Kidney (tissue), 22 donors: ENCODE measurements at places on chromosomes 2 and 18. TPM values are rescaled to one million over a fixed set of nuclear protein-coding genes. Genes with fewer than 3 reads are reported as not detected.

- H3K27me3 ChIP-seq = no peaks in the 10 kb centered on the region
- H3K4me3 ChIP-seq = no peak overlapping the region
- no peaks in the 10 kb centered on the region for H3K4me1 ChIP-seq
- DNase-seq = peak; percentile 93
Measured at GRCh38 chr18:46152808-46153617, 48.8 kb downstream of the HAUS1 start.

GRCh38 chr2:215619022-215619958 is 183.4 kb upstream of the FN1 start:
- no peaks in the 10 kb centered on the region for H3K27me3 ChIP-seq
- H3K27ac ChIP-seq = no peak overlapping the region
- H3K4me1 ChIP-seq = no peaks in the 10 kb centered on the region
- no peak overlapping the region for H3K4me3 ChIP-seq

The IL36RN gene
- not detected for total RNA-seq

The MEP1B gene
- total RNA-seq = not detected

DNA sequence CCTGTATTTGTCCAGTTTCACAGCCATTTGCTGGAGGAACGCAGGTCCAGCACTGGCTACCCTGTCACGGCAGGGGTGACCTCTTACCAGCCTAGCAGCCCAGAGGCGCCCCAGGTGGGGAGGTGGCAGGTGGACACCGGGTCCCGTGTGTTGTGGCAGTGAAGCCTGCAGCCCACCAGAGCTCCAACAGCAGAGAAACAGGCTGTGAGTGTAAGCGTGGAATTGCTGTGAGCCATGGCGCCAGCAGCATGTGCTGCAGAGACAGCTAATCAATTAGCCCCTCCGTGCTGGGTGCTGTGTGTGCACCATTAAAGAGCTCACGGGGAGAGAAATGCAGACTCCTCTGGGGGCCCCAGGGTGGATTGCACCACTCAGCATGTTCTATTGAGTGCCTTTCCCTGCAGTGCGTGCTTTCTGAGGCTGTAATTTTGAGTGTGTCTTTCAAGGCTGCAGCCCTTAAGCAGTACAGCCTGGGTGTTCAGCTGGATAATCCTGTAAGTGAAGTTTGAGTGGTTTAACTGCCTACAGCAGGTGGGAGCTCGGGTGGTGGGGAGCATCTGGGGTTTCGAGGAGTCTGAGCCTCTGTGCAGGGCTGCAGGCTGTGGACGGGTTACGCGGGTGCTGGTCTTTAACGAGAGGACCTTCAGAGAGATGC is 15.9 kb downstream of the RTP5 start:
- H3K4me1 ChIP-seq = peaks cover 13% of the 10 kb centered on the region
- DNase-seq = peak; percentile 62
- no peak overlapping the region for H3K27ac ChIP-seq
- no peaks in the 10 kb centered on the region for H3K36me3 ChIP-seq
- no peaks in the 10 kb centered on the region for H3K27me3 ChIP-seq
- no peak overlapping the region for H3K4me3 ChIP-seq

The LONRF2 gene
- total RNA-seq = 6.3 TPM

The WDR54 gene
- total RNA-seq = 23.3 TPM

The PCARE gene
- total RNA-seq = not detected

GRCh38 chr2:139165601-139166000 is 385.4 kb upstream of the NXPH2 start:
- no peak for DNase-seq
- no peak overlapping the region for H3K27ac ChIP-seq
- H3K4me3 ChIP-seq = no peak overlapping the region
- H3K36me3 ChIP-seq = no peaks in the 10 kb centered on the region
- H3K4me1 ChIP-seq = no peaks in the 10 kb centered on the region
- H3K27me3 ChIP-seq = no peaks in the 10 kb centered on the region

- DNase-seq = no peak
- H3K4me3 ChIP-seq = no peak overlapping the region
- H3K27ac ChIP-seq = no peak overlapping the region
- no peaks in the 10 kb centered on the region for H3K36me3 ChIP-seq
Measured at GRCh38 chr2:107728586-107728985, 98.1 kb upstream of the RGPD4 start.

DNA sequence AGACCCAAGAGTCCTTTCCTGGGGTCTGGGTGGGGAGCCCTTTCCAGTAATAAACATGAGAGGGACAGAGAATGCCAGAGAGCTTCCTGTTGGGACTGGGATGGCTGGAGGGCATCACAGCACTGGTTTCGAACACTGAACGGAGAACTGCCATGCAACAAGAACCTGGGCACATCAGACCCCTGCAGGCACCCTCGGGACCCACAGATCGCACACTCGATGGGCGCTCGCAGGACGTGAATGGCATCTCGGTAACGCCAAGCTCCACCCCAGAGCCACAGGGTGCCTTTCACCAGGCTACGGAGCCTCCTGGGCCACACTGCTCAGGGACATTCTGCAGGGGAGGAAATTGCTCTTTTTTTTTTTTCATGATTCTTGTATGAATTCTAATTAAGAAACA is 25.1 kb downstream of the SLC66A2 start:
- H3K4me1 ChIP-seq = peaks cover 9% of the 10 kb centered on the region
- H3K27me3 ChIP-seq = no peaks in the 10 kb centered on the region
- no peak overlapping the region for H3K4me3 ChIP-seq
- H3K36me3 ChIP-seq = peaks cover 8% of the 10 kb centered on the region
- no peak for DNase-seq

DNA sequence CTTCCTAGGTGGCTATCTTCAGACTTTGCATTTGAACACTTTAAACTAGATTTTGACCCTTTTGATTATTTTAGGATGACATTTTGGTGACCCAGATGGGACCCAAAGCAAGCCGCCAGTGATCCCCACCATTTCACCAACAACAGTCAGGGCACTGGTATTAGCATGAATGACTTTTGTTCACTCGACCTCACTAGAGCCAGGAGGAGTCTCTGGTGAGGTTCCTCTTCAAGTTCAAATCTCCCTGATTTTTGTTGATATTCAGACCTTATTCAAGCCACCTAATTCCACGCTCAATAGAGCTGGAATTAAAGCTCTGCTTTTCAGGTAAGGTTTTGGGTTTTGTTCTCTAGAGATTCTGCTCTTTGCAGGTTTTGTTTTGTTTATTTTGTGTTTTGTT is 202.3 kb downstream of the MREG start:
- no peaks in the 10 kb centered on the region for H3K4me1 ChIP-seq
- no peak overlapping the region for H3K27ac ChIP-seq
- no peak for DNase-seq
- no peaks in the 10 kb centered on the region for H3K36me3 ChIP-seq

The GPR75 gene
- 2.4 TPM for total RNA-seq

The KLHL29 gene
- 10.5 TPM for total RNA-seq

DNA sequence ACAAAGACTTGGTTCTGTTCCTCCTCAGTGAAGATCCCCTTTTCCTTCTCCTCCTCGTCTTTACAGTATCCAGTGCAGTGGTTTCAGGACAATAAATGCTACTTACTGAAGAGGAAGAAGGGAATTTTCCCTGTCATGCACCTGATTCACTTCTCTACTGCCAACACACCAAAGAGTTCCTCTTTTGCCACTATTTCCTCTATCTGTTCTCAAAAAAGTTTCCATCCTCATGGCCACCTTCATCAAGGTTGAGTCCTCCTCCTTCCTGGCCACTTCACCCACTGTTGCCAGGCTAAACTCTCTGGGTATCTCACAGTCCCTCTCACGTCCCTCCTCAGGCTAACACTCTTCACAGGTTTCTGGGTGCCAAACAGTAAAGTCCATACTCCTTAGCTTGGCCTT is 41.7 kb downstream of the PLEKHM3 start:
- no peaks in the 10 kb centered on the region for H3K4me1 ChIP-seq
- DNase-seq = no peak
- no peak overlapping the region for H3K27ac ChIP-seq
- H3K36me3 ChIP-seq = no peaks in the 10 kb centered on the region
- H3K27me3 ChIP-seq = no peaks in the 10 kb centered on the region

GRCh38 chr2:134288814-134289213 is 34.9 kb downstream of the MGAT5 start:
- H3K27ac ChIP-seq = no peak overlapping the region
- no peak for DNase-seq
- H3K27me3 ChIP-seq = no peaks in the 10 kb centered on the region
- no peaks in the 10 kb centered on the region for H3K36me3 ChIP-seq
- H3K4me3 ChIP-seq = no peak overlapping the region
- H3K4me1 ChIP-seq = no peaks in the 10 kb centered on the region

DNA sequence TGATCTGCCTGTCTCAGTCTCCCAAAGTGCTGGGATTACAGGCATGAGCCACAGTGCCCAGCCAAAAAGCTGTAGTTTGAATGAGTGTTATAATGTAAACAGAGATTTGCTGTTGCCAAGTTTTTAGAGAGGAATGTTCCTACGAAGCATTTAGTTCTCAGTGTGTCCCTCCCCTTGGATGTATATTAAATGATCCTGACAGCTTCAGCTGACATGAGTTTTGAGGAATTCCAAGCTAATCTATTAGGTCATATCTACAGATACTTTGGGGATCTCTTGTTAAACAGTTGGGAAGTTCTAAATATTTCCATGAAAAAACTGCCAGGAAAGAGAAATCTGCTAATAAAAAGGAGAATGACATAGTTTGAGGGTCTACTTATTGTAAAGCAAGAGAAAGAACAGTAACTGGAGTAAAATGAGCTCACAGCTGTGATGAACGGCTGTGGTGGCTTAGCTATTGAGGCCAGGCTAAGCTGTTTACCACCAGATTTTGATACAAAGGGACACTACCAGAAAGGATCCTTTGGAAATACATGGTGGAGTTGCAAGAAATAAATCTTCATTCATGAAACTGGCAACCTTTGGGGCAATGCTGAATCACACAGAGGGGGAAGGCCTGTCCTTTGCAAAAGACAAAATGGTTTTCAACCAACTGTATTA is 2.6 kb upstream of the STON1 start:
- no peak overlapping the region for H3K27ac ChIP-seq
- H3K27me3 ChIP-seq = no peaks in the 10 kb centered on the region
- no peaks in the 10 kb centered on the region for H3K36me3 ChIP-seq
- H3K4me3 ChIP-seq = no peak overlapping the region

The CYRIA gene
- total RNA-seq = 11.8 TPM

The DLGAP1 gene
- 32.8 TPM for total RNA-seq

DNA sequence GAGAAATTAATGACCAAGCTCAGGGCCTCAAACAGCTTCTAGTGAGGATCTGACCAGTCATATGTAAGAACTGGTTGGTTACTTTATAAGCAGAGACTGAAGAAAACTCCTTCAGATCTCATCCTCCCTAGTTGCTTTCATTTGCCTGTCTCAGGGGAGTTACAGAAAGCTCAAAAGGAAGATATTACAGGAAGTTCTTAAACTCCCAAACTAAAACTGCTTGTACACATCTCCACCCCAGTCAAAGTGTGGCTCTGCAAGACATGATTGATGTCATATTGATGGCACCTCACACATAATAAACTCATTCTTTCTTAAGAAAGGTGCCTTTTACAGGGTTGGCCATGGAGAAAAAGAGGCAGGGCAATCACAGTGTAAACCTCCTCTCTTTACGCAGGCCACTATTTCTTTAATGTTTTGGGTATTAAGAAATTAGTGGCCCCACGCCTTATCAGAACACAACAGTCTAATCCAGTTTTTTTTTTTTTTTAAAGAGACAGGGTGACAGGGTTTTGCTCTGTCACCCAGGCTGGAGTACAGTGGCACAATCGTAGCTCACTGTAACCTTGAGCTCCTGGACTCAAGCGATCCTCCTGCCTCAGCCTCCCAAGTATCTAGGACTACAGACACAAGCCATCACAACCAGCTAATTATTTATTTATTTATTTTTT is 62.6 kb upstream of the STK17B start:
- H3K36me3 ChIP-seq = no peaks in the 10 kb centered on the region
- H3K4me3 ChIP-seq = no peak overlapping the region
- DNase-seq = no peak
- no peak overlapping the region for H3K27ac ChIP-seq
- H3K27me3 ChIP-seq = no peaks in the 10 kb centered on the region
- H3K4me1 ChIP-seq = no peaks in the 10 kb centered on the region

DNA sequence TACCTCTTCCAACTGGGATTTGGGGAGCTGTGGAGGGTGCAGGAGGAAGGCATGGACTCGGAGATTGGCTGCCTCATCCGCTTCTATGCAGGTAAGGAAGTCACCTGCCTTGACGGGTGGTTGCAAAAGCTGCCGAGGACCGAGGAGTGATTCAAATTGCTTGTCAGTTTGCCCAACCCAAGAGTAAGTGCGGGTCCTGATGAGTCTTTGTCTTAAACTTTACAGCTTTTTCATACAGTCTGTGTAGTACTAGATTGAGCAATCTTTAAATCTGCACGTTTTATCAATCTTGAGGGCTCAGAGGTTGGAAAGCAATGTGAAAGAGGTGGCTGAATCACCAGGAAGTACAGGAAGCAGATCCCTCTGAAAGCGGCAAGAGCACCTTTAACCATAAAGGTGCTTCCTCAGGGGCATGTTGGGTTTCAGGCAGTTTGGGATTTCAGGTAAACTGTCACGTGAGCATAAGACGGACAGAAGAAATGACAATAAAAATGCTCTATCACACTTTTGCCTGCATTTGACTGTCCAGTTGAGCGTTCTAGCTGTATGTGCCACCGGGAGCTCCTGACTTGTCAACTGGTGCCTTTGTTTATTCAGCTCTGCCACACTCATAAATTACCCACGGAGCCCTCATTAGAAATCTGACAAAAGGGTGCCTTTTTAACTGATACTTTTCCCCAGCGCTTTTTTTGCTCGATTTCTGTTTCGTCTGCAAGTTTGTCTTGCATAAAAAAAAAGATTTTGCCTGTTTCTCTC is 2.0 kb downstream of the PHLPP1 start:
- peak overlapping the region; percentile 82 for H3K4me3 ChIP-seq
- peak; percentile 68 for DNase-seq
- no peaks in the 10 kb centered on the region for H3K27me3 ChIP-seq
- no peaks in the 10 kb centered on the region for H3K36me3 ChIP-seq
- peak overlapping the region; percentile 75 for H3K27ac ChIP-seq

The CNGA3 gene
- total RNA-seq = not detected

DNA sequence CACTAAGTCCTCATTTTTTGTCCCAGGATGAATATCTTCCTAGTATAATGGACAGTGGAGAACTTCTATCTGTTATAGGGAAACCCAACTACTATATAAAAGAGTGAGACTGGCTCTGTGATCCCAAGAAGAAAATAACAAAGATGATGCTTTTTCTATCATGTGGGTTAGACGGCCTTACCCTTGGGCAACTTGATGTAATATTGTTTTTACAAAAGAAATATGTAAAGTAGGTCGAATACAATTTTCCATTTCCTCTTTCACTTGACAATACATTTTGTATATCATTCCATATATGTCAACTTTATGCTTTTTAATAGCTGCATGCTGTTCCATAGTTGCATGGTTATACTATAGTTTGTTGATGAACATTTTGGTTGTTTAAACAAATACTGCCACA is 87.5 kb upstream of the SESTD1 start:
- H3K36me3 ChIP-seq = no peaks in the 10 kb centered on the region
- no peak overlapping the region for H3K4me3 ChIP-seq
- no peaks in the 10 kb centered on the region for H3K4me1 ChIP-seq
- H3K27me3 ChIP-seq = no peaks in the 10 kb centered on the region
- H3K27ac ChIP-seq = no peak overlapping the region

GRCh38 chr2:232748038-232748437 is 28.3 kb downstream of the KCNJ13 start:
- DNase-seq = no peak
- H3K36me3 ChIP-seq = peaks cover 34% of the 10 kb centered on the region
- H3K27me3 ChIP-seq = no peaks in the 10 kb centered on the region

GRCh38 chr2:135047300-135047699 is at the start of gene MAP3K19:
Gene MAP3K19, minus strand, starts transcription at chr2:135047447. Its CDS starts 22,800 bp downstream, at chr2:135024647.
- DNase-seq = no peak
- no peak within 1 kb of the TSS for H3K27ac ChIP-seq
- H3K4me1 ChIP-seq = no peaks in the 10 kb centered on the region
- H3K27me3 ChIP-seq = no peaks in the 10 kb centered on the region

The SLC30A3 gene
- 0.31 TPM for total RNA-seq
